ENCODE measurements at places on chromosomes 4 and X.

DNA sequence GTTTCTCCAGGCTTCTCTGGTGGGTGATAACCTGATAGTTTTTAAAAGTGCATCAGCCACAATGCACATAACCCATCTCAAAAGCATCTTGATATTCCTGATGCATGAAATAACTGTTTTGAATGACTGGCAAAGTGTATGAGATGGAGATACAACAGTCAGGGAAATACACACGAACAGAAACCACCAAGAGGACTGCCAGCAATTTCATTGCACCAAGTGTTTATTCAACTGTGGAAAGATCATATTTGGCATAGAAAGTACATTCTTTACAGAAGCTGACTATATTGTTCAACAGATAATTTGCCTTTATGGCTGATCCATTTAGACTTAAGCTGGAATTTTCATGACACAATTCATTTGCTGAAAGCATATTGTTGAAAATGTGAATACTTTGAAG, 139.5 kb downstream of the SLIT2 start:
- DNase-seq = peak; percentile 54

DNA sequence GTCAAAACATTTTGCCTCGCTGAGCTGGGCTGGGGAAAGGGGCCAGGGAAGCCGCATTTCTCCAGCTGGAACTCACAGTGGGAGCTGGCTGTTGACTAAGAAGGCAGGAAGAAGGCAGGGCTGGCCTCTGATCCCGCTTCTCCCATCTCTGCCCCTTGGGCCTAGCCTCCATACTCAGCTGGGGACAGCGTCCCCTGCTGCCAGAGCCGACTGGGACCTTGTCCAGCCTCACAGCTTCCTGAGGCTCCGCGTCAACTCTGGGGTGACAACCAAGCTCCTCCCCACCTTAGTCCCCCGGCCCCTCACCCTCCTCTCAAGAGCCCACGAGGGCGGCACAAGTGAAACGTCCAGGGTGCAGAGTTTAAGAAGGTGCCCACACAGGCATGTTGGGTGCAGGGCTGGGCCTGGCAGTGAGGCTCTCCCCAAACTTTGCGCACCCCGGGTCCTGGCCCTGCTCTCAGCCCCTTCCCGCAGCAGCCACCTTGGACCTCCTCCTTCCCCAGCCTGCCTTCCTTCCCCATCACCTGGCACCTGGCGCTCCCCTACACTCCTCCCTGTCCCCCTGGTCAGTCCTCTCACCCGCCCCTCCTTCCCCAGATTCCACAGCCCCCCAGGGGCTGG, 100.8 kb downstream of the PSAPL1 start:
- no peak for DNase-seq

GRCh38 chr4:105102016-105102415, 44.7 kb upstream of the TET2 start:
- no peak for DNase-seq

GRCh38 chrX:94758130-94758529, 1084.1 kb downstream of the FAM133A start:
- DNase-seq = no peak

GRCh38 chrX:107654872-107655761, 26.8 kb downstream of the PRPS1 start:
- peak; percentile 91 for DNase-seq

GRCh38 chr4:126790633-126791032, 842.1 kb upstream of the INTU start:
- peak; percentile 18 for DNase-seq

- DNase-seq = no peak
These were observed 9.1 kb downstream of the SYN1 start for GRCh38 chrX:47610511-47610910.

GRCh38 chr4:102598762-102599374, 97.7 kb downstream of the NFKB1 start:
- peak; percentile 28 for DNase-seq

DNA sequence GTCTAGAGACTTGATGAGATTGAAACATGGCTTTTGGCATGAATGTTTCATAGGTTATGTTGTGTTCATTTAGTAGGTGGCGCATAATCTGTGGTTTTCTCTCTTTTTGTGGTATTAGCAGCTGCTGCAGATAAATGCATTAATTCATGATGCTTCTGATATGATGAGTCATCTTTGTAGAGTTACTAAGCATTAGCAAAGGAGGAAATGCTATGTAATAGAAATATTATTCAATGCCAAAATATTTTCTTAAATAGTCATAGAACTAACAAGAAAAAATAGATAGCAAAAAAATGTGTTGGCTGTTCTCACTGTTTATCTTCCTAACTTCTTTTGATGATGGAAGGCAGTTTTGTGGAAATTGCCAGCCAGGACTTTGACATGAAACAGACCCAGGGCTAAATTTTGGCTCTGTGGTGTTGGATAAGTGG, 3.6 kb downstream of the ZXDB start:
- peak; percentile 83 for DNase-seq

DNA sequence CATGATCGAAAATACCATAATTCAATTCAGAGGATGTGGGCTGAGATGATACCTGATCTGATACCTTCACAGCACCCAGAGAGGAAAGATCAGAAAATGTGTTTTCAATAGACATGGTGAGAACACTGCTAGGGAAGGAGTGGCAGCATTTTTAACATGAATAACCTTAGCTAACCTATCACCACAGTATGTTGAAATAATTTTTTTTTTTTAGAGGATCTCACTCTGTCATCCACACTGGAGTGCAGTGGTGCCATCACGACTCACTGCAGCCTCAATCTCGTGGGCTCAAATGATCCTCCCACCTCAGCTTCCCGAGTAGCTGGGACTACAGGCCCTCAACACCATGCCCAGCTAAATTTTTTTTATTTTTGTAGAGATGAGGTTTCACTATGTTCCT, 90.5 kb upstream of the RAPGEF2 start:
- DNase-seq = no peak

- peak; percentile 40 for DNase-seq
These were observed 2.3 kb downstream of the SLC10A6 start for GRCh38 chr4:86846921-86847320.

DNA sequence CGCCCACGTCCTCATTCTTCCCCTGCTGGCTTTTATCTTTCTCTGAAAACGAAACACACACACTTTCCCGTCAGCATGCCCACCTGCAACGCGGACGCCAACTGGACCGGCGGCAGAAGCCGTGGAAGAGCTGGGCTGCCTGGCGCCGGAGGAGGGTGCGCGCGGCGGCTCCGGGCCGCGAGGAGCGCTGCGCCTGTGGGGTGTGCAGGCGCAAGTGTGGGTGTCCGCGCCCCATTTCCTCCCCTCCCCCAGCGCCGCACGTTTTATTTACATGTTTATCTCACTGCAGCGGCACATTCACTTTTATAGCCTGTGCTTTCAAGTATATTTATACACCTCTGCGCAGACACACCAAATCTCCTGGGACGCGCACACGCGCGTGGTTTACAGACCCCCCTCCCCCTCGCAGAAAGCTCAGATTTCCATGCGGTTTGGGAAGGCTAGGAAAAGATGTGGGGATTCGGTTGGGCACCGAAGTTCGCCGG, 1.5 kb downstream of the PITX2 start:
- DNase-seq = no peak

DNA sequence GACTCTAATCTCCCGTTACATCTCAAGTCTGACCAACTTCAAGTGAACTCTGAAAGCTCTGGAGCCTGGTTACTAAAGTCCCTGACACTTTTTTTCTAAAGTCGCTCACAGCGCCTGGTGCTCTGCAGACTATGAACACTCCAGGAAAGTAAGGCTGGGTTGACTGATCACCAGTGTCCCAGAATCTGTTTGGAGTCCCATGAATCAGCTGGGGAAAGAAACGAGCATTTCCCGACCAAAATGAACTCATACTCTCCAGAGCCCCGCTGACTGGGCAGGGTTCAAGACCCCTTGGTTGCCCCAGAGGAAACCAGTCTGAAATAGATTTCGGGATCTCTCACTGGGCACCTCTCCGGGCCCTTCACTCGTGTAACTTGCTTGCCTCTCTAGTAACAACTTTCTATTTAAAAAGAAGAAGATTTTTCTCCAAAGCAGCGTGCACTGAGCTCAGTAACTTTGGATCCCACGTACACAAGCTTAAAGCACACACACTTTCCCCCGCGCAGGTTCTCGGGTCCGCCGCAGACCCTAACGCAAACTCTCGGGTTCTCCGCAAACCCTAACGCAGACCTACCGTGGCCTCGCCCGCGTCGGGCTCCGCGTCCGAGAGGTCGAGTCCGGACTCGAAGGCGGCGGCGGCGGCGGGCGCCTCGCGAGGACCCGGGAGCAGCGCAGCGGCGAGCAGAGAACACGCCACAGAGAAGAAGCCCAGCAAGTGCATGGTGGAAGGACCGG, 964 bp downstream of the VEGFC start:
- DNase-seq = peak; percentile 63

GRCh38 chrX:1322393-1322792, 14.2 kb upstream of the IL3RA start:
- no peak for DNase-seq
